ENCODE measurements at places on chromosomes 6 and 20.

- DNase-seq: no peak
Observed at GRCh38 chr6:129607581-129608186, 102.3 kb downstream of the ARHGAP18 start.

DNA sequence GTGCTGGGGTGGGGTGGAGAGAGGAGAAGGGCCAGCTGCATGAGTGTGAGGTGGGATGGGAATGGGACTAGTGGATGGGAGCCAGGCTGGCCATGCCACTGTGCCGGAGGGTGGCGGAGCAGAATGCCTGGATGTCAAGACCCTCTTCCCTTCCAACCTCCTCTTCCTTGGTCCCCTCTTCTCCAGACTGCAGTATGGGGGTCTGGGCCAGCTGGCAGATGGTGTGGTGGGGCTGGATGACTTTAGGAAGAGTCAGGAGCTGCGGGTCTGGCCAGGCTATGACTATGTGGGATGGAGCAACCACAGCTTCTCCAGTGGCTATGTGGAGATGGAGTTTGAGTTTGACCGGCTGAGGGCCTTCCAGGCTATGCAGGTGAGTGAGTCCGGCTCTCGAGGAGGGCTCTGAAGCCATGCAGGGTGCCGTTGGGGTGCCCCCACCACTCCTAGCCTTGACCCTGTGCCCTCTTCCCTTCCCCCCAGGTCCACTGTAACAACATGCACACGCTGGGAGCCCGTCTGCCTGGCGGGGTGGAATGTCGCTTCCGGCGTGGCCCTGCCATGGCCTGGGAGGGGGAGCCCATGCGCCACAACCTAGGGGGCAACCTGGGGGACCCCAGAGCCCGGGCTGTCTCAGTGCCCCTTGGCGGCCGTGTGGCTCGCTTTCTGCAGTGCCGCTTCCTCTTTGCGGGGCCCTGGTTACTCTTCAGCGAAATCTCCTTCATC lies 7.7 kb downstream of the DDR1 start:
- no peak for DNase-seq

DNA sequence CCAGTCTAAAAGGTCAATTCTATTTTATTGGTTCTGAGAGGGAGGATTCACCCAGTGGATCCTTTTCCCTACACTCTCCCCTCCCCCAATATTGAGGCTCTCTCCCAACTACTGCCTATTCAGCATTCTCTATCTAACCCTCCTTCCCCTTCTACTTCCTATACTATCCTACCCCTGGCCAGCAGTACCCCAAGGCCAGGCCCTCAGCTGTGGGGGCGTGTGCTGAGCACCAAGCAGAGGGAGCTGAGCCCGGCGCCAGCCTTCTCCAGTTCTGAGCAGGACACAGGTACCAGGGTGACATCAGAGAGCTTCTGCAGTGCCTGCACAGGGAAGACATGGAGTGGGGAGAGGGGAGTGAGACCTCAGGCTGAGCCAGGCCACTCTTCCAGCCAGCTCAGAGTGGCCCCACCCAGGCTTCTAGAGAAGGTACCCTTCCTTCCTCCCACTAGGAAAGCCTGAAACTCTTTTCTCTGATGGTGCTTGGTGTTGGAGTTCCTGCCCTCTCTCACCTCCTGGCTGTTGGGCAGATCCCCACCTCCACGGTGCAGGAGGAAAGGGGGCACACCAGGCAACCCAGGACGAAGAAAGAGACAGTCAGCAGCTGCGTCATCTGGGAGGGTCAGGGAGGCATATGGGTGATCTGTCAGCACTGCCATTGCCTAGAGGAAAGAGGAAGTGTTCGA lies 1.9 kb downstream of the DDAH2 start:
- DNase-seq: peak; percentile 48

- no peak for DNase-seq
Observed at GRCh38 chr6:125910527-125910926, 46.0 kb upstream of the HINT3 start.

GRCh38 chr6:137219664-137220252 lies 573 bp upstream of the IFNGR1 start:
- DNase-seq: no peak

DNA sequence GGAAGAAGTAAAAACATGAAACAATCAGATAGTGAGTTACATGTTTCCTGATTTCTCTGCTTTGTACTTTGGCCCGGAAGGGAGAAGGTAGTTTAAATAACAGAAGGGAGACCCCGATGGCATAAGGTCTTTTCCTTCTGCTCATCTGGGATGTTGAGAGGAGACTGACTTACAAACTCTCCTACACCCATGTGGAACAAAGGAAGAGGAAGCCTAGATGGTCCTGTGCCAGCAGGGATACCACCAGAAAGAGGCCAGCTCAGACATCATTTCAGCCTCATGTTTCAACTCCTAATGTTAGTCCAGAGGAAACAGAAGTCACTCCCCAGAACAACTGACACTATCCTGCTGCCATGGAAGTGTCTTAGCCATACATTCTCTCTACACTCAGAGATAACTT lies 250.7 kb upstream of the NOX3 start:
- no peak for DNase-seq

DNA sequence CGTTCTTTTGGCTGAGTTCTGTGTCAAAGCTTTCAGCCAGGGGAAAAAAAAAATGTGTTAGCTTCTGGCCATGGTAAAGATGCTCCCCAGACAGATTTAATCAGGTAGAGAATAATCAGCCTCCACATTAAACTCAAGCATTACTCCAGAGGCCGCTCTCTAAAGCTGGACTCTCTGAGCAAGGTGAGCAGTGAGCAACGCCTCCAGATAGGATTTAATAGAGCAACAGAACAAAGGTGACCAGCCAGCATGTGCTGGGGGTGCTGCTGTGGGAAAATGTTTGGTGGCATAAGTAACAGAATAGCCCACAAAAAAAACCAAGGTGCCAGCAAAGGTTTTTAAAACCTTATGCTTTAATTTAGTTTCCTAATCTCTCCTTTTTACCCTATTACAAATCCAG lies 103.5 kb upstream of the TRAF3IP2 start:
- DNase-seq: no peak

- no peak for DNase-seq
Observed at GRCh38 chr6:23705697-23706096, 420.3 kb upstream of the NRSN1 start.

DNA sequence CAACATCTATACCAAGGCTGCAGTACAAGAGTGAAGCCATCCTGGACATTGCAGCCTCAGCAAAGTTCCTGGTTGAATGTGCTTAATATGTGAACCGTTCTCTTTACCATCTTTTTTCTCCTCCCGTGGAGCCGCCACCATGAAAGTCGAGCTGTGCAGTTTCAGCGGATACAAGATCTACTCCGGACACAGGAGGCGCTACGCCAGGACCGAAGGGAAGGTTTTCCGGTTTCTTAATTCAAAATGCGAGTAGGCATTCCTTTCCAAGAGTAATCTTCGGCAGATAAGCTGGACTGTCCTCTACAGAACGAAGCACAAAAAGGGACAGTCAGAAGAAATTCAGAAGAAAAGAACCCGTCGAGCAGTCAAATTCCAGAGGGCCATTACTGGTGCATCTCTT lies 8.4 kb upstream of the LINC00237 start:
- no peak for DNase-seq

DNA sequence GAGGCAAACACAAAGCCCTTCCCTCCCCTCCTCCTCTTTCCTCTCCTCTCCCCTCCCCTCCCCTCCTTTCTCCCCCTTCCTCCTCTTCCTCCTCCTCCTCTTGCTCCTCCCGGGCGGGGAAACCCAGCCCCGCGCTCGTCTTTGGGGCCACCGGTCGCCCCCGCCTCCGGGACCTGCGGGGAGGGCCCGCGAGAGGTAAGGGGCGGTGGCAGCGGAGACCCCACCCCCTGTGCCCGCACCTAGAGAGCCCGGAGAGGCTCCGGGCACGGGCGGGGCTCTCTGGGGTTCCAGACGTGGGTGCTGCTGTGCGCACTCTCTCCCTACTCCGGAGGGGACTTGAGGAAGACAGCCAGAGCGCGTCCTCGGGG lies at the start of gene RIN2:
TSS of gene RIN2 (plus strand) at position 126 of the 368 bp plus-strand sequence. CDS start 131,344 bp downstream, outside the sequence.
- no peak for DNase-seq

- no peak for DNase-seq
Observed at GRCh38 chr6:133961831-133962230, 8.8 kb downstream of the TBPL1 start.

DNA sequence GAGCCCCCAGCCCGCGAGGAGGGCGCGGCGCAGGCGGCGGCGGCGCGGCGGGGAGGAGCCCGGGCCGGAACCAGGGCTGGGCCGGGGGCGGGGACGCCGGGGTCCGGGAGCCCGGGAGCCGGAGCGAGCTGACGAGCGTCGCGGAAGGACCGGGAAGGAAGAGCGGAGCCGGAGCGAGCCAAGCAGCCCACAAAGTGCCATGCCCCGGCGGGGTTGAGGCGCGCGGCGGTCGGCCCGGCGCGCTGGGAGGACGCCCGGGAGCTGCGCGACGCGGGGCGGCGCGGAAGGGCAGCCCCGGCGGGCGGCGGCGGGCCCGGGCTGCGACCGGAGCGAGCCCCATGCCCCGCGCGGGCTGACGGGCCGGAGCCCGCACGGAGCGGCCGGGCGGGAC lies 289 bp downstream of the FOXP4 start:
- DNase-seq: no peak

- no peak for DNase-seq
Observed at GRCh38 chr20:38315290-38315966, 11.5 kb downstream of the BPI start.

GRCh38 chr6:106185615-106186014 lies 99.5 kb downstream of the PRDM1 start:
- DNase-seq: no peak

GRCh38 chr20:23159947-23160318 lies 73.8 kb upstream of the CD93 start:
- DNase-seq: no peak

DNA sequence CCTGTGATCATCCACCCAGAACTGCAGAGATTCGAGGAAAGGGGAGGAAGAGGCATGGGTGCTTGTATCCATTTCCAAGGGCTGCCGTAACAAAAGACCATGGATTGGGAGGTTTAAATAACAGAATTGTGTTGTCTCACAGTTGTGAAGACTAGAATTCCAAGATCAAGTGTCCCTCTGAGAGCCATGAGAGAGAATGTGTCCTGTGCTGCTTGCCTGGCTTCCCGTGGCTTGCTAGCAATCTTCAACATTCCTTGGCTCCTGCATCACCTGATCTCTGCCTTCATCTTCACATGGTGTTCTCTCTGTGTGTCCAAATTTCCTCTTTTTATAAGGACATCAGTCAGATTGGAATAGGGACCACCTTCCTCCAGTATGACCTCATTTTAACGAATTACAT lies 69.8 kb downstream of the CDC40 start:
- DNase-seq: no peak

DNA sequence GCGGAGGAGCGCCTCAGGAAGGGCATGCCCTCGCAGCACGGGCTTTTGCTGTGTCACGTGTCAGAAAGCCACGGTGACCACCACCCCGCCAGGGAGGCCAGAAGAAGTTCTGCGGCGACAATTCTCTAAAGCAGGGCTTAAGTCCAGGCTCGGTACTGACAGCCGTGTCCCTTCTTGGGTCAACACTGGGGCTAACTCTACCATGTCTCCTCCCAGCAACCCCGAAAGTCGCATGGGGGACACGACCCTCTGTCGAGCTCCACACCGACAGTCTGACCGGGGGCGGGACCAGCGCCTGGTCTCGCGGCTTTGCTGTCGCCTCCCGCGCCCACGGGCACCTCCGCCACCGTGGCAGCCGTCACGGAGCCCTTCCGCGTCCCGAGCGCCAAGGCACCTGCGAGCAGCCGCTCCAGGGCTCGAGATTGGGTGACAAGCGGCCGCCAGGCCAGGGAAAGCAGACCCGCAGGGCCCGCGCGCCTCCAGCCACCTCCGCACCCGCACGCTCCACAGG lies 534 bp downstream of the NANP start:
- DNase-seq: peak; percentile 11

DNA sequence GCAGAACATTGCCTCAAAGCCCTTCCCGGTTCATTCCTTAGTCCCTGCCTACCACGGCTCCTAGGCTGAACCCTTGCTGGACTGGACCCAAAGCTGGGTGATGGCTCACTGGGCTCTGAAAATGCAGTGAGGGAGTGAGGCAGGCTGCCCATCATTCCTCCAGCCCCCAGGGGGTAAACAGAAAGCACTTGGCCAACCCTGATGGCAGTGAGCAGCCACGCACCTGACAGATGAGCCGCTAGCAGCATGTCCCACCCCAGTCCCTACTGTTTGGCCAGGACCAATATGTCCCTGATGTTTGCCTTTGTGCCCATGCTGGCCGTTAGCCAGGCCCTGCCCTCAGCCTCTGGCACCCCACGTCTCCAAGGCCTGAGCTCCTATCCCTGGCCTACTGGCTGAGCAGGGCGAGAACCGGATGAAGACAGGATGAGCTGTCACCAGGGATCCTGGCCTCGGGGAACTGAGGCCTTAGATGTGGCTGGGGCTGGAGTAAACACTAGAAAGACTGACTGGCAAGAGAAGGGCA lies 19.4 kb upstream of the BAK1 start:
- DNase-seq: no peak

DNA sequence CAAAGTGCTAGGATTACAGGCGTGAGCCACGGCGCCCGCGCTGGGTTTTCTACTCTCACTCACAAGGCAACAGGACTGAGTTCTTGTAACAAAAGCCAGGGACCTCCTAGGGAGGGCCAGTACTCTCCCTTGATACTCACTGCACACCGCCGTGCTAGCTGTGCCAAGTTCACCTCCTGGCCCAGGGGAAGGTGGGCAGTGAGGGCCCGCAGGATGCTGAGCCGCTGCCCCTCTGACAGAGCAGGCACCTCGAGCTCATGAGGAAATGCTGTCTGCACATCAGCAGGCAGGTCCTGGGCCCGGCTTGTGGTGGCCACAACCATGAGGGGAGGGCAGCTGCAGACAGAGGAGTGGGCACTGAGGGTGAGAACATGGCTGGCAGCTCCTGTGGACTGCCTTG lies 6.7 kb downstream of the GNMT start:
- DNase-seq: no peak

DNA sequence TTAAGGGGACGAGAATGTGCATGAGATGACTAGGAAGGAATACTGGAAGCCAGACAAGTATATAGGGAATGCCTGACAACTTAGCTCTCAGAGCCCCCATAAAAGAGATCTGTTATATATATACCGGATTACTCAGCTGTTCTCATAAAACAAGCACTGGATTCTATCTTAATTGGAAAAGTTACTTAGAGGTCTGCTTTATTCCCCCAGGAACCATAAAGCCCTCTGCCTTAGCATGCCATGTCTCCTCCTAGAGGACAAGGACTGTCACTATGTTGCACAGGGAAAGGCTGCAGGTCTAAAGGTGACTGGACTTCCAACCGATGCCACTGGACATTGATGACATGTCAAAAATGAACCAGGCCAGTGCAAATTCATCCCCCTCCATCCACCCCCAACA lies 6.4 kb downstream of the EXOC2 start:
- no peak for DNase-seq

- no peak for DNase-seq
Observed at GRCh38 chr6:112936504-112936903, 589.4 kb downstream of the RFPL4B start.

GRCh38 chr6:138485586-138486248 lies 13.6 kb downstream of the NHSL1 start:
- DNase-seq: no peak

DNA sequence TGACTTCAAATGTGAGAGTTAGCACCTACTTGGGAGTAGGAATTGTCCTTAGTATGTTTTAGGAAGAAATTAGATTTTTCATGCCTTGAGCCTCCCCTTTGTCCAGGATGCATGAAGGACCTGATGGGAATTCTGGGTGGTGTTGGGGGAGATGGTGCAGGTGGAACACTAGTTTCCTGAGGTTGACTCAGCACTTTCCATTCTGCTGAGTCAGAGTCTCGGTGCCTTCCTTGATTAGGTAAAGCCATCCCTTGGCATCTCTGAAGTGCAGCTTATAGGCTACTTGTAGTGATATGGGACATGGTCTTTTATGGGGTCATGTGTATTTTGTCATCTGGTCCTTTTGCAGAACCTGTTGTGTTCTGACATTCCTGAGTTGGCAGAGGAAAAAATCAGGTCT lies 105.3 kb downstream of the PHACTR3 start:
- DNase-seq: no peak
